ENCODE measurements at places on chromosomes 13 and 19.

DNA sequence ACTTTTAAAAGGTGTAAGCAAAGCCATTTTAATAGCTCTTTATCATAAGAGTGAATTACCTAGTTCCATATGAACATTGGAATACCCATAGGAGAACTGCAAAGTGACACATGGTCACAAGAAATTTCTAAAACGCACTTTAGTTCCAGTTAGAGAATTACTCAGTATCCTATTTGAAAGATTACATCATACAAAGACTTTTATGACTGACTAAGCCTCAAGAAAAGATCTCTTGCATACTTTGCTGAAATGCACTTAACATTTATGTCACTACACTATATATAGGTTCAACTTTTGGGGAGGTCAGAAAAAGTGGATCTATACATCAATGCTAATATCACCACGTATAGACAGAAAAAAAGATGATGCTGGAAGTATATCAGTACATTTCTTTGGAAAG, 7.1 kb downstream of the PCDH9 start:
- no peak for DNase-seq

DNA sequence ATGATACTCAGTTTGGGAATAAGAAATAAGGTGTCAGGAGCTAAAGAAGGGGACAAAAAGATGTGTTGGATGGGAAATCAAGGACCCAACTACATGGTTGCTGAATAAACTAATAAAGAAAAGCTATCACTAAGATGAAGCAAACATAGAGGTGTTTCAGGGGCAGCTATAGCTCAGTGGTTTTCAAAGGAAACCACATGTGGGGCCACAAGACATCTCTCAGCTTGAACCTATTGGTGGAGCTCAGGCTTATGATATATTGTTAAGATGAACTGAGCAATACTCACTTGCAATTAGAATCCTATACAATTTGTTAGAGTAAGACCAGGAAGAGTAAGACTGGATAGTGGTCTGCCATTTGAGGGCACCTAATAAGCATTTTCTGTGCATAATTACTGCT, 45.1 kb upstream of the SPRY2 start:
- no peak for DNase-seq

DNA sequence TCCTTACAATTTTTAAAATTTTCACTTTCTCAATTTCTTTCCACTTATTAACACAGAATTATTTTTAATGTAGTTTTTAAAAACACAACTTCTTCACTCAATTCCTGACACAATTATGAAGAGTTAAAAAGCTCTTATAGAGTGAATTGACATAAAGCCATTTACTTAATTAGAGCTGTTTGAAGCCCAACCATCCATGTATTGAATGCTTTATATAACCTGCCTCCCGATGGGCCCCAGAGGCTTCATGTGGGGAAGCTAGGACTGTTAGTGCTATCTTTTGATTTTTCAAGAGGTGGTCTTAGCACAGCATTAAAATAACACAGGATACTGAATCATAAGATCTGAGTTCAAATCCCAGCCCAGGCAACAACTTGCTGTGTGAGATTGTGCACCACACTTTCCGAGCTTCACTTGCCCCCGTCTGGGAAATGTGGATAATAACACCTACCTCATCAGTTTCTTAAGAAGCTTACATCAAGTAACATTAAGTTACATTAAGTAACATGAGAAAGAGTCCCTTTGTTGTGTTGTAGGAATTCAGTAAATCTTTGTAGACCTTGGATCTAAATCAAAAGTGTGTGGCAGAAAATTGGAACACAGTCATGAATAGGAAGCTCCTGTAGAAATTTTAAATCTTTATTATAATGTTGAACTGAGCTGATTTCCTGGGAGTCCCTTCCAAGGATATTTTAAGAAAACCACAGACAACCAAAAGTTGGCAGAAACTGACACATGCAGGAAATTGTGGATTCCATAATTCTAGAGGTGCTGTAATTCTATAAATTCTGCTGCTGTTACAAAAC, 5.5 kb upstream of the ENOX1 start:
- no peak for DNase-seq

DNA sequence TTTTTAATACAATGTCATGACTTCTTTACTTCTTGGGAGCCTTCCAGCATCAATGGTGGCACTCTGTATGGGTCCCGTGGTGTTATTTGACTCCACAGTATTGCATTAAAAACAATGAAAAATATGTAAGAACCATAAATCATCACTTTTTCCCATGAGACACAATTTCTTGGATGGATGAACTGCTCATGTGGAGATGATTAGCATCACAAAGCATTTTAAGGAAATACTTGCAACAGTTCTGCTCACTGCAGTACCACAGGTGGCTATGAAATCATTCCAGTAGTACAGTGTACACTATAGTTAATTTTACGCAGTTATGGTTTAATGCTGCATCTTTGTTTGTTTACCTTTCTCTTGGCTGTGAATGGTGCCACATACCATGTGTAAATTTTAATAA, 37.2 kb upstream of the C1QTNF9B start:
- DNase-seq = no peak

- no peak for DNase-seq
Measured at GRCh38 chr13:44287958-44288357, 85.7 kb upstream of the SERP2 start.

Measured in GM23338 (cell line).